ENCODE measurements at places on chromosomes 4 and X.

DNA sequence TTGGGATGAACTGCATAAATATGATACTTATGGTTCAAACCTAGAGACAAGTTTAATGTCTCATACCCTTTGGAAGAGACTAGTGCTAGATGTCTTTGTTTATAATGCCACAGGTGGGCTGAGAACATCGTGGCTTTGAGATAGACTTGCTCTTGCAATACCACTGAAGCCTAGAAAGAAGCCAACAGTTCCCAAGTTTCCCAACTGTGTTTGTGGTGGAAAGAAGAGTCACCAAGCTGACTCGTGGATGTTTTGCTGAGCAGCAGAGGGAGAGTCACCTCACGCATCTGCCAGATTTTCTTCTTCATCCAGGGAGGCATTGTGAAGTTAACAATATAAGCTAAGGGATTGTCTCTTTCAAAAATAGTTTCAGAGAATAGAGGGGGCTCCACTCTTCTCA, 1076.2 kb downstream of the C4orf33 start:
- no peak for DNase-seq

- DNase-seq, result no peak
These were observed 21.4 kb upstream of the IL15 start for GRCh38 chr4:141614878-141615586.

GRCh38 chr4:15756361-15756861, 21.7 kb upstream of the CD38 start:
- DNase-seq, result no peak

DNA sequence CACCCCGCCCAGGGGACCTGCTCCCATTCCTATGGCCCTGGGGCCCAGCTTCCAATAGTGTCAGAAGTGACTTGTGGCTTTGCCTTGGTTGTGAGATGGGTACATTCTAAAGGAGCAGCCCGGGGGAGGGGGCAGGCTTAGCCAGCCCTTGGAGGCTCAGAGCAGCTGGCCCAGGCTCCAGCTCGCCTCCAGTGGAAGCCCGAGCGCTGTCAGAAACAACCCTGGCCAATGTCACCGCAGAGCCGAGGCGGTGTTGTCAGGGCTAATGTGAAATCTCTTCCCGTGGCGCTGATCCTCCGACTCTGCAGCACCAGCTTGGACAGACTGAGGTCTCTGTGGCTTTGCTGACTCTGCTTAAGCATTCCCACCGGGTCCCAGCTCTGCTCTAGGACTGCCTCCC, 29.2 kb upstream of the ZNF81 start:
- no peak for DNase-seq

DNA sequence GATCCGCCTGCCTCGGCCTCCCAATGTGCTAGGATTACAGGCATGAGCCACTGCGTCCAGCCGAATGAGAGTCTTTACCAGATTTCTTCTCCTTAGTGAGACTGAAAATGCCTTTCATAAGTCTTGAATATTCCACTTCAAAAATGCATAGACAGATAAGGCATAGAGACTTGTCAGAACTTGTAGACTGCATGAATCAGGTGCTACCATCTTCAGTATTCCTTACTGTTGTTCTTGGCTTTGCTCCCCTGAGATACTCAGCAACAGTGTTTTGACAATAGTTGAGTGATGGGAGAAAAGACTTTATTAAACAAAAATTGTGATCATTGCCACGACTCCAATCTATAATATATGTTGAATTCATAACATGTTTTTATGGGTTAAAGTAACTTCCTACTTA, 11.0 kb downstream of the TKTL2 start:
- no peak for DNase-seq

DNA sequence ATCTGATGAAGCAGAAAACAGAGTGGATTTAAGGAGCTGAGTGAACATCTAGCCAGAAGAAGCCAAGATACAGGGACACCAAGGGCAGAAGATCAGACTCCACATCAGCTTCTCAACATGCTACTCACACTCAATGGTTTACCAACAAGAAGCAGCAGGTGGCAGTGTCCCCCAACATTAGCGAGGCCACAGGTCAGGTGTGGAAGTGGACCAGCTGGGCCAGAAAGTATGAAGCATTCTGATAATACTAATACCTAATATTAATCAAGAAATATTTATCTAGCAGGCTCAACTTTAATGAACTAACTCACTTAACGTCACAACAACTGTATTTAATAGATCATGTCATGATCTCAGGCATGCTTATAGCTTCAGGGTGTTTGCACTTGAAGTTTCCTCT, 73.4 kb upstream of the TTC29 start:
- no peak for DNase-seq

DNA sequence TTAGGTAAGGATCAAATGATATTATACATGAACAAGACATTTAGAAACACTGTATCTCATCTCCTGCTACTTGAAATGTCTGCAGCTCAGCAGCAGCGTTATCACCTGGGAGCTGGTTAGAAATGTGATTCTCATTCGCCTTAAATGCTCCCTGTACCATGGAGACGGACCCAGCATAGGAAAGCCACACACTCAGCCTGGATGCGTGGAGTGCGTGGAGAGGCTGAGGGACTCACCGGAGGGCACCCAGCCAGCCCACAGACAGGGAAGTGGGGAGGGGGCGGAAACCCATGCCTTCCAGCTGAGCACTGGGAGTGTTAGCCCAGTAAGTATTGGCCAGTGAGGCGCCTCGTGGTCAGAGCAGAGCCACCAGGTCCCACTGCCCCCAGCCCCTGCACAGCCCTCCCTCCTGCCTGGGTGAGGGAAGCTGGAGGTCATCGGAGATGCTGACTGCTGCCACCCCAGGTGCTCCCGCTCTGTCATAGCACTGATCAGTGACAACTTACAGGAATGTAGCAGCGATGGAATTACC, 15.2 kb downstream of the SUPT20HL1 start:
- no peak for DNase-seq

DNA sequence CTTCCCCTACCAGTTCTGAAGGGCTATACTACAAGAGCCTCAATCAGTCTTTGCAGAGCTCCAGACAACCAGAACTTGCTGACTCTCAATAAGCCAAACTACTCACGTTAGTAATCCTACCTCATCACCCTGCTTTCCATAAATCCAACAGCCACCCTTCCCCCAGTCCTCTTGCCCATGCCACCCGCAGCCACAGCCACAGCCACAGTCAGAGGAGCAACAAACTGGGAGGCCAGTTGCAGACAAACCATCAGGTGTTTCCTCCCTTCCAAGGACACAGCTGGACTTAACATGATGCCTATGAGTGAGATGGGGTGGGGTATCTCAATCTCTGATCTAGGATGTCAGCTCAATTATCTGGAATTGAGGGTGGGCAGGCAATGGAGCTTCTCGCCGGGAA, 1.0 kb downstream of the GABRA3 start:
- no peak for DNase-seq

- DNase-seq, result no peak
These were observed 139.5 kb downstream of the TBL1X start for GRCh38 chrX:9604111-9604907.

GRCh38 chr4:89285745-89286144, 21.9 kb downstream of the GPRIN3 start:
- DNase-seq, result no peak

DNA sequence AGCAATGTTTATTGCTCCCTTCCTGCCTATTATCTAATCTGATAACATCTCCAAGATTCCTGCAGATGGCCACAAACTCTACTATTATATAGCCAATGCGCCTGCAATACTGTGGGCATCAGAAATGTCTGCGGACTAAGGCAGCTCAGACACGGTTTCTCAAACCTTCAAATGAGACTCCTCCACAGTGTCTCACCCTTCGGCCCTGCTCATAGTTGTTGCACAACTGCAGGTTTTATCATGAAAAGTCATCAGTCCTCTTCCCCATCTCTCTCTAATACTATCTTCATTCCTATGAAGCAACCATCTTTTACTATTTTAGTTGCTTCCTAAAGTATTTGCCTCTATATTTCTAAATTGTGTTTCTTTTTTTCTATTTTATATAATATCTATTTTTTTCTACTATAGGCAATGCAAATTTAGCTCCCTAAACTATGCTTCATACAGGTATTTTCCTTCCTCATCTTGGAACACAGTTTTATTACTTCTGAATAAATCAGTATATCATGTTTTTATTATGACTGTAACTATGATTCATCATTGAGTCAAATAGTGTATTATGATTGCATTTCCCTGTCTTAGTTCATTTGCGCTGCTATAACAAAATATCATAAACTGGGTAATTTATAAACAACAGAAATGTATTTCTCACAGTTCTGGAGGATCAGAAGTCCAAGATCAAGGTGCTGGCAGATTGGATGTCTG, 129.7 kb upstream of the EDNRA start:
- no peak for DNase-seq

DNA sequence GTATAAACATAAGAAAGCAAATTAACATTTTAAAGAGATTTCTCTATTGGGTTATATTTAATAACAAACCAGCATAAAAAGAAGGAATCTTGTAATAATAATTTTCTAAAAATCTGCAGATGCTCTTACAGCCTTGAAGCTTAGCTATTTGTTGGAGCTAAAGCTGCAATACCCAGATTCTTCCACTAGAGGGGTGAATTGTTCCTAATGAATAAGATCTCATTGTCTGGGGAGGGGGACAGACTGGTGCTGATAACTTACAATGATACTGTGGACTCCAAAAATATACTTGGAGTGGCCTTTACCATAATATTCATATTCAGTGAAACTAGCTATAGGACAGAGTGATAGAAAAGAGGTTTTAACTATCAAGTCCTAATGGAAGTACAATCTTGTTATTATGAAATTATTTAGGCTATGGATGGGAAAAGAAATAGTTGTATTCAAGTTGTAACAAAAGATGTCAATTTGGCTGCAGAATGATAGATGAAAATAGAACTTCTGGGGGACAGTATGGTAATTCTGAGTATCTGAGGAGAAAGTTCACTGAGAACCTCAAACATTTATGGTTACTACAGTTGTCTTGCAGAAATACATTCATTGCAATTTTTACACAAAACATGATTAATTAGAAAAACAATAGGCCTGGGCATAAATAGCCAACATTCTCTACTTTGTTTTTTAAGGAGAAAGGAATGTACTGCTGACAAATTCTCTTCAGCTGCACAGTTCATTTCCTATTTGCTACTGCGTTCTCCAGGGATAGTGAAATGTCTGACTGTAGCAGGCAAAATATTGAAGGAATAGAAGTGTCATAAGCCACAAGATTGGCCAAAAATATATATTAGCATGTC, 443.3 kb downstream of the GBA3 start:
- DNase-seq, result no peak

GRCh38 chrX:1444561-1445500, 7.9 kb downstream of the ASMTL start:
- no peak for DNase-seq
